ENCODE measurements at places on chromosomes 3 and 15. TPM values are rescaled to one million over a fixed set of nuclear protein-coding genes. Genes with fewer than 3 reads are reported as not detected.

DNA sequence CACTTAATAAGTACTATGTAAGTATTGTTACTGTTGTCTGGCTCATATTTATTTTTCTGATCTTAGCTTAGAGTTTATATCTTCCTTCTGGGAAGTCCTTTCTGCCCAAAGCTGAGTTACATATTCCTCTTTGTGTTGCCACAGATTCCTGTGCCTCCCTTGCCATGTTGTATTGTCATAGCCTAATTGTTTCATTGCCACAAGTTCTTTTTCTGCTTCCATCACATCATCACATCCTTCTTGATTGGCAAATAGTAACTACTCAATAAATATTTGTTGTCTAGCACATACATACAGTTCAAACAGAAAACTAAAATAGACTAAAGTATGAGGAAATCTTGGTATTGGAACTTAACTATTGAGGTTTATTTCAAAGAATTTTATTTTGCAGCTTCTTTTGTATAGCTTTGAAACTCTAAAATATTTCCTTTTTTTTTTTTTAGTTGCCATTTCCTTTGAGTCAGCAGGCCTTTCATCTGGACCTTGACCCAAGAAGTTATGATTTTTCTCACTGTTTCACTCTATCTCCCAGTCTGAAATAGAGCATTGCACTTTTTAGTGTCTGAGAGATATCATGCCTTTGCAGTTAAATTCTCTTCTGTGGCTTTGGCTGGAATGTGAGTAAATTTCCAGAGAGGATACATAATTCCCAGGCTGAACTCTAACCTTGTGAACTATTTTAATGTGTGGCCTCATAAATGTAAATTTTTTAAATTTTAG, 98.2 kb downstream of the ZNF609 start:
- DNase-seq = no peak

- no peak for DNase-seq
Observed at GRCh38 chr3:71926262-71926600, 141.3 kb upstream of the PROK2 start.

DNA sequence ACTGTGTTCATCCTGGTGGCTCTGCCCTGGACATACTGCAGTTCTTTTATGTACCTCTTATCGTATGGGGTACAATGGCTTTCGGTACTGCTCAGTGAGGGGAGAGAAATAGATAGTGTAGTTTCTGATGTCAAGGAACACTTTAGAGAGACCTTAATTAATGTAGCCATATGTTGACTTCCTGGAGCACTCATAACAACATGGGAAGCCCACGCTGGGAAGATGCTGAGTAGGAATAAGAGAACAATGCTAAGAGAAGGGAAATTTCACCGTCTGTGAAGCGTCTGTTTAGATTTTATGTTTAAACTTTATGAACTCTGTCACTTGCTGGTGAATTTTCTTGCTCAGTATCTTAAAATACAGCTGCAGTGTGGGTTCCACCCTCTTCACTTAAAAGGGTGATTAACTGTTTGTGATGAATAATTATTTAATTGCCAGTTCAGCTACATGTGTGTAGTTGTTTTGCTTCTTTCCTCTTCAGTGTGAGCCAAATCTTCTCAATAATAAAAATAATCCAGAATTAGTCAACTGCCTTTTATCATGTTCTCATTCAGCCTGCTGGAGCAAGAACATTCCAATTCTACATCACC, 373.1 kb upstream of the TPRG1 start:
- DNase-seq = no peak

GRCh38 chr15:39922462-39923092, 2.5 kb upstream of the GPR176 start:
- no peak for DNase-seq

Gene FBXL2
- 15.2 TPM for total RNA-seq

Gene C2CD4A
- total RNA-seq = 3.2 TPM

Gene GPR160
- 2.6 TPM for total RNA-seq

DNA sequence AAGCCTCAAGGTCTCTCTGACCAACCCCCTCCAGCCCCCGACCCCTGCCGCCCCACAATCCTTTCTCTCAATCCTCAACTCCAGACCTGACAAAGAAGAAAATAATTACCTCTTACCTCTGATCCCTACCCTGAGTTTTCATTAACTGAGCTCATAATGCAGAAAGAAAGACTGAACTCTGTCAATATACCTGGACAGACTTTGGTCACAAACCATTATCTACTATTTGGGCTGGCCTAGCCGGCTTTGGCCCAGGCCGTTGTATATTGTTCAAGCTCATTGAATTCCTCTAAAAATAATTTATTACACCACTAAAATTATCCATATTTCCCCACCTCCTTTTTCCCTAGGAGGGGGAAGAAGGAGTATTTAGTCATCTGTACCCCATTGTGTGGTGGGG, 29.3 kb upstream of the SPTSSB start:
- no peak for DNase-seq

- DNase-seq = no peak
Observed at GRCh38 chr3:9247941-9248521, 1.4 kb downstream of the SRGAP3 start.

- DNase-seq = no peak
Observed at GRCh38 chr3:13266651-13267362, 153.3 kb downstream of the NUP210 start.

Gene SHF
- 1.9 TPM for total RNA-seq

GRCh38 chr15:37081983-37082382, 18.4 kb downstream of the MEIS2 start:
- no peak for DNase-seq

- no peak for DNase-seq
Observed at GRCh38 chr3:14389166-14389606, 13.2 kb upstream of the SLC6A6 start.

- DNase-seq = no peak
Observed at GRCh38 chr3:135706758-135707375, 258.7 kb upstream of the PPP2R3A start.

Gene SEMA5B
- not detected for total RNA-seq

DNA sequence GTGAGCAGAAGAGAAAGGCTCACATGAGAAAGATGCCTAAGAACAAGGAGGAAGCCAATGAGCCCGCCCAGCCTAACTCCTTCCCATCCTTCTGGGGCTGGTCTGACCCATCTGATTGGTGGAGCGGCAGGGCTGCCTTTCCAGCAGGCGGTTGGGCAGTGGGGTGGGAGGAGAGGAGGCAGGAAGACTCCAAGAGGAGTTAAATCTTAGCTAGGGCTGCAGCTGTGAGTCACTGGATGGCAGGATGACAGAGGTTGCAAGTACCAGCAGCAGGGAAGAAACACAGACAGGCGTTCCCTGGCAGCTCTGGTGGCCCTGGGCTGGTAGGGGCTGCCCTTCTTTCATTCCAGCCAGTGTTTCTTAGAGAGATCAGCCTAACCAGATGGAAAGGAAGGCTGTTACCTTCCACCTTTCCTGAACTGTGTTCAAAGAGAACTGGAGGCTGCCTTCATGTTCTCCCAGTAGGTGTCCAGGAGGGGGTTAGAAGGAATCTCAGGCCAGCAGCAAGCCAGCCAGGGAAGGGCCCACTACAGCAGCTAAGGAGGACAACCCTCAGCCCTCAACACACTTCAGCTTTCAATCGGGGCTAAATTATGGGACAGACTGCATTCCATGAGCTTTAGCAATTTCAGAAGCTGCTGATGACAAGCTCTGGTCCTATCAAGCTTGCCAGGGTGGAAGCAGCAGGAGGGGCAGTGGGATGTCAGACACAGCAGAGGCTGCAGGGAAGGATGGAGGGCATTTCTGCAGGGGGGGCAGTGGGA, 50.3 kb downstream of the CHSY1 start:
- DNase-seq = peak; percentile 81

DNA sequence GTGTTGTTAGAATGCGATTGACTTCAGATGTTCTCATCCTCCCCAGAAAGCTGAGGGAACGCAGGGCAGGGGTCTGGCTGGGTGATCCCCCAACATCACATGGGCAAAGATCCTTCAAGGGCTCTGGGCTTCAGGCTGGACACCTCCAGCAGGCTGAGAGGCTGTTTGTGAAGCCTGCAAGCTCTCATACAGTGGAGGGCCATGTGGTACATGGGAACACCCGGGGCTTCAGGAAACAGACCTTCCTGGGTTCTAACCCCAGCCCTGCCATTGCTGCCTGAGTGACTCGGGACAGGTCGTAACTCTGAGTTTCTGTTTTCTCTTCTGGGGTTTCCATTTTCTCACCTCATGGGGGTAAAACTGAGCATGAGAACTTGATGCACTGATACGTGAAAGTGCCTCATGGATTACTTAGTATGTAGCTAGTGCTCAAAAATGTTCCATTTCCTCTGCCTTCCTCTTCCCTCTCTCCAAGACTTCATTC, 81.2 kb downstream of the TLE3 start:
- no peak for DNase-seq

Measured in pulmonary artery endothelial cell (primary cell).